Urothelium cell line (cell line): ENCODE measurements at places on chromosomes 2 and 18.
A peak's percentile ranks its signal among the peaks of the same experiment; 100 is the strongest.

- no peak for DNase-seq
These were observed 25.3 kb upstream of the STARD7 start for GRCh38 chr2:96233880-96234316.

- peak; percentile 92 for DNase-seq
These were observed at the start of gene CHST10 for GRCh38 chr2:100416935-100417710. TSS of gene CHST10 (minus strand) at chr2:100417668. CDS start at chr2:100406675, 10,993 bp downstream.

DNA sequence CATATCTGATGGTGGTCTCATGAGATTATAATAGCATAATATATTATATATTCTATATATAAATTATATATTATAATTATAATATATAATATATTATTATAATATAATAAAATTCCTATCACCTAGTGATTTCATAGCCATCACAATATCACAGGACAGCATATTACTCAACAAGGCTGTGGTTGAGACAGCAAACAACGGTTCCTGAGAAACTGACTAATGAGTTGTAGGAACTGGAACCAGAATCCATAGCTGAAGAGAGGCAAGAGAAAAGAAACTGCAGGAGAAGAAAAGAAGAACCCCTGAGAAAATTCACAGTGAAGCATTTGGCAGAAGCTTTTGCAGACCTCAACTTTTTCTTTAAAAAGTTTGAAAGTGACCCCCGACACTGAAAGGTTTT is 84.0 kb downstream of the BCL2L11 start:
- DNase-seq, result no peak

- DNase-seq, result no peak
These were observed 16.1 kb upstream of the GPBAR1 start for GRCh38 chr2:218244665-218245064.

- no peak for DNase-seq
These were observed 74.8 kb downstream of the SEMA4F start for GRCh38 chr2:74728842-74729241.

DNA sequence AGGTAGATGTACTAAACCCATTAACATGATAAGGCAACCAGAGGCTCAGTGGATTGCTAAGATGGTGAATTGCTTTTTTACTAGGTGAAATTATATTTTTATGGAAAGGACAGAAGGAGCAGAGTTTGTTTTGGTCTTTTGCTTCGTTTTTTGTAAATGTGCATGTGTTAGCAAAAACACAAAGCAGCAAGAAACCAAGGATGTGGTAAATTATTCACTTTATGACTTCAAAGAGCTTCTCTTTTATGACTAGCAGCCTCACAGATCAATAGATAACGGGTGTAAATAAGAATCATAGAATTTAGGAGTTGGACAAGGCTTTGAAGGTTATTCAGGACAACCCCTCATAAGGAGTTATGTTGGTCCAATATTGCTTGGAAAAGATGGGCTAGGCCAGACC is 615.0 kb downstream of the DPP10 start:
- no peak for DNase-seq

- DNase-seq, result peak; percentile 92
These were observed 184.1 kb upstream of the RAB12 start for GRCh38 chr18:8424917-8425725.
